Stimulated activated CD8-positive, alpha-beta memory T cell treated with anti-CD3 and anti-CD28 coated beads, Interleukin-4, amount 100 ng/mL, for 1 hour (primary cell): ENCODE measurements at places on chromosomes 3 and 15.

- no peak for DNase-seq
Measured at GRCh38 chr15:32849769-32850668, 132.2 kb downstream of the GREM1 start.

DNA sequence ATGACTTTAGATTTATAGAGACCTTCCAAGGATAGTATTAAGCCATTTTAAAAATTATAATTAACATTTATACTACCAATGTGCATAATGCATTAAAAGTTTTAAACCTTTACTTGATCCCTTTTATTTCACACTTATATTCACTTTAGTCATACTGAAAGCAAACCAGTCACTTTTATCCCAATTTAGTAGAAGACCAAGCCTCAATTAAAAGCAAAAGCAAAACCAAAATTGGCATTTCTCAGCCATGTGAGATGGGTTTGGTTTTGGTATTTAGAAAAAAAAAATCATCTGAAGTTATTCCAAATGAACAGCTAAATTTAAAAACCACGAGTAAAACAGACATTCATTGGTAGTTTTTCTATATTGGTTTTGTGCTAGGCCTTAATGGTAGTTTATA, 249.4 kb downstream of the LPP start:
- DNase-seq = no peak

DNA sequence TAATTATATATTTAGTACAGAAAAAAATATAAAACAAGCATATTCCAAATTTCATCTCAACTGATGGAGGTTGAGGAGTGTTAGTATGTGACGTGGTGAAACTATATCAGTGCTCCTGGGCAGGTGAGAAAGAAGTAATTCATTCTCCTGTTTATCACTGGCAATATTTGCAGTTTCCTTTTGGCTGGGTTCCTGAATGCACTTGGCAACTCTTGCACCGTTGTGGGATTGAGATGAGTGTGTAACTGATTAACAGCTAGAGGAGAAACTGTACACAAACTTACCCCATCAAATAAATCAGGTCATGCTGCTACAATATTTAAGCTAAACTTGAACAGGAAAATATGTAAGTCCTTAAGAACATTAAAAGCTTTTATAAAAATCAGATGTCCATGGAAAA, 2.1 kb upstream of the ATP13A4 start:
- DNase-seq = no peak

DNA sequence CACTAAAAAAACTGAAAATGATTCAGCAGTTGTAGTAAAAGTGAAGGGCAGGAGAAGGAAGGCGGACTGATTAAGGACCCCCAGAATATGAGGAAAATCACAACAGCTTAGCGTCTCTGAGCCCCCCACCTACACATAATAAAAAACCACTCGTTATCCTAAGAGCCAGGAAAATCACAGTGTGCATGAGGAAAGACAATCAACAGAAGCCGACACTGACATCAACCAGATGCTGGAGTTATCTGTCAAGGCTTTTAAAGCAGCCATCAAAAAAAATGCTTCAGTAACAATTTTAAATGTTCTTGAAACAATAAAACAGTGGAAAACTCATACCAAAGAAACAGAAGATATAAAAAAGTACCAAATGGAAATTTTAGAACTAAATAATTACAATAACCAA, 9.7 kb upstream of the CXCR6 start:
- DNase-seq = no peak

DNA sequence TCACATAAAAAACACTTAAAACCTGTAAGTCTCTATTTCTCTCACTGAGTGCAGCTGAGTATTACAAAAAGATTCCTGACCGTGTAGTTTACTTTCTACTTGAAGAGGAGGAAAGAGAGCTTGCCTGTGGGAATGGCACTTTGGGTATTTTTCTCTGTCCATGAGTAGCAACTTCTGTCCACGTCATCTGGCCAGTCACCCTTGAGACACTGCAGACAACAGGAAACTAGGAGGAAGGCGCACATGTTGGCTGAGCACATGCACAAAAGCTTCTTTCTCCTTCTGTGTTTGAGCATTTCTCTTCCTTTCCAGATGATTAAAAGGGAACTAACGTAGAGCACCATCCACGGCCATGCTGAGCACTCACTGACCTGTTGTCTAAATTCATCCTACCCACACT, 19.7 kb downstream of the STARD5 start:
- DNase-seq = no peak

DNA sequence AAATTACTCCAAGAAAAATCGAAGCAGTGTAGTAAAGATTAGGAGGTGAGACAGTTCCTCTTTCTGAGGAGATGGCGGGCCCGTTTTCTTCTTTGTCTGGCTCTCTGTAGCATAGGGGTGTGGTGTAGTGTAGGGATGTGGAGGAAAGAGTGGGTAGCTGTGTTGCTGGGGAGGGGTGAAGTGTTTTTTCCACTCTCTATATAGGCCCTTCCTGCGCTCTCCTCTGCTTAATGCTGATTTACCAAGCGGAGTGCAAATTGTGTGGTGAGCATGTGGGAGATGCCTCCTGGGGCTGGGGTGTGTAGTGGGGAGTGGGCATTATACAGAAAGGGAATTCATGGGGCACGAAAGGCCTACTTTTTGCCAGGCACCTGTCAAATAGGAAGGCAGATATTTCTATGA, 94.9 kb downstream of the ST6GAL1 start:
- peak; percentile 35 for DNase-seq

DNA sequence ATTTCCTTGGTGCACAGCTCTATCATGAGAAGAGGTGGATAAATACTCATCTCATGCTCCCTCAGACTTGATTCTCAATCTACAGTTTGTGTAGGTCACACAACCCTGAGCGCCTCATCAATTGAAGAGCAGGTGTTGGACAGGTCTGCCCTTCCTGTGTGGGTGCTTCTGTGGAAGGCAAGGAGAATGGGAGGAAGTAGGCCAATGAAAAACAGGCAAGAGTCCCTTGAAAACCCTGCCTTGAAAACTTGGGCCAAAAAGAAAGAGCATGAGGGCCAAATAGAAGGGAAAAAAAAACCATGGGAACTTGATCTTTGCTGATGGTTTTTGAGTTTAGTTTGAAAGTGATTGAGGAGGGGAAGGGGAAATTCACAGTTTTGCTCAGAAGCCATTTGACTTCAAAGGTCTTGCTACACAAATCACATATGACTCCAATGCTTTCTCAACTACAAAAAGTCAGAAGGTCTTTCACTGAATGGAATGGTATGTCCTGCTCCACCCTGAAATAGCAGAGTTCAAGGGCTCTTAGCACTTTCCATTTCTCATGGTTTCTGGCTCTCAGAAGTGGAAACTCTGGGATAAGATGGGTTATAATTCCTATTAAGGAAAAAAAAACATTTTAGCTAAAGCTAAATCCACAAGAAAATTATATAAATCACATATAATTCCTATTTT, 37.2 kb upstream of the TM4SF1 start:
- no peak for DNase-seq

DNA sequence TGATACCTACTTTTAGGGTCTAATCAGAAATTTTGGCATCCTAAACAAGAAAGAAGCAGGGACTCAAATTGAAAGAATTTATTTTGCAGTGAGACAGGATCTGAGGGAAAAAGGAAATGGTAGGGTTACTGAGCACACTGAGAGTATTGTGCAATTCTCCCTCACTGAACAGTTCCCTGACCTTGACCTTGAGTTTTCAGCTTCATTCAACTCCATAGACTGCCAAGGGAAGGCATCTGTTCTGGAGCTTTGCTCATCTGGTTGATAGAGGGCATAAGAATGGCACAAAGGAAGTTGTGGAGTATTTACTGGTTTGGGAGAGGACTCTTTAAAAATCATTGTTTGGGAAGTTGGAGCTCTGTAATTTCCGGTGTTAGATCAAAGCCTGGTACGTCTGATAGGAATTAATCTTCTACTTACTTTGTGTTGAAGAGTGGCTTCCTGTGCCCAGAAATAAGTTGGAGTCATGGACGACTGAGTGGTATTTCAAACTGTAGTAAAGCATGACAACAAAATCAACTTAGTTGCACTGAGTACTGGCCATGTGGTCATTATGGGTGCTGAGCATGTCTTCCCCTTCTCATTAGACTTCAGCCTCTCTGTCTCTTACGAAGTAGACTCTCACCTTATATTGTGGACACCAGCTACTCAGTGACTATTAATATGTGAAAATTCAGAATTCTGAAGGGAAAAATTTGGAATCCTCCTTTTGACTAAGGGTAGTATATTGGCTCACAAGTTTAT, 40.8 kb downstream of the CLDN1 start:
- DNase-seq = no peak

DNA sequence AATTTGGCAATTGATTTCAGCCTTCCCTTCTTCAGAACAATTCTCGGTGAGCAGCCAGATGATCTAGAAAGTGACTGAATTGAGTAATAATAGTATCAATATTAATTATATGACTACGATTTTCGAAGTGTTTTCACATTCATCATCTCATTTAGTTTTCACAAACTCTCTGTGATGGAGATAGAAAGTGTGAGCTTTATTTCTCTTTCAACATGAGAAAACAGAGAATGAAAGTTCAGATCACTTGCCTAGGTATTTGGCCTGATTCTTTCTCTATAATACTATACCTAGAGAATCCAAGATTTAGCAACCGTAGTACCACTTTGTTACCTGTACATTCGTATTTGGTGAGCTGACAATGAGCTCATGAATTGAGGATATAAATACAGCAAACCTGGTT, 739.2 kb upstream of the NR2F2 start:
- DNase-seq = no peak

DNA sequence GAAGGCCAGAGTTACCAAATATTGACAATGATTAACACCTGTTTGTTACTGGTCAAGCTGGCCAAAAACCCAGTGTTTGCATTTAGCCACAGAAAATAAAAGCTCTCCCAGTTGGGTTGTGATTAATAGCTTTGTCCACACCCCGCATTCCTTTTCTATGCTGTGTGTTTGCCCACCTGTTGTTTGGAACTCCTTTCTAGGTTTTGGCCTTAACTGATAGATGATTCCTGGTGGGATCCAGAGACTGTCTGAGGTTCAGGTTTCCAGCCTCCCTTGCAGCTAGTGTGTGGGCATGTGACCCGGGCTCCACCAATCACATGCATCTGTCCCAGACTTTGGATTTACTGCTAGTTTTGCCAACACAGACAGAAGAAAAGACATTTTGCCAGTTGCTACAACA, 83.8 kb downstream of the PTPRG start:
- no peak for DNase-seq

GRCh38 chr3:151912028-151912427, 38.6 kb downstream of the SUCNR1 start:
- no peak for DNase-seq

GRCh38 chr15:65824031-65824743, 32.1 kb upstream of the DENND4A start:
- no peak for DNase-seq

DNA sequence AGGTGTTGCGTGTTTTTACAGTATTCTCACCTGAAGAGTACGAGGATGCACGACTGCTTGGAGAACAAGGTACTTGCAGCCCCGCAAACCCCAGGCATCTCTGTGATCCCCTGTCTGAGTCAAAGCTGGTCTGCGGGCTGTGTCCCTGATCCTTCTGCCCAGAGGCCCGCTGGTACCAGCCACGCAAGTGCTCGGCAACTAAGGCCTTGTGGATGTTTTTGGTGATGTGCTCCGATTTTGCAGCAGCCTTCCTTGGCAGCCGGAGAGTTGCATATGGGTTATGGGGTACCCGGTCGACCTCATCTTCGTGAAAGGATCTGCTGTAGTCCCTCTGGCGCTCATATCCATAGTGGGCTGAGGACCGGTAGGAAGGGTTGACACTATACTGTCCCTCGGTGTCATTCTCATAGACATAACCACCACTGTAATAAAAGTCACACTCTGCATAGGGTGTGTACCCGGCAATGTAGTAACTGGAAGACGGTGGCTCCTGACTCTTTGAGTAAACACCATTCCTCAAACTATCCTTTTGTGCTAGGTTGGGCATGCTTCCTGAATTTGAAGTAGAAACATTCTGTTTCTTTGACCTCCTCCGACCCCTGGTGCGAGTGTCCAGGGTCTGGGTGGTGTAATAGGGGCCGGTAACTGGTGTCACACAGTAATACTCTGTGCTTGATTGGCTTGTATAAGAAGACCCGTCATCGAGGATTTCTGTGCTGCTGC, 58.6 kb upstream of the LMOD3 start:
- DNase-seq = no peak

DNA sequence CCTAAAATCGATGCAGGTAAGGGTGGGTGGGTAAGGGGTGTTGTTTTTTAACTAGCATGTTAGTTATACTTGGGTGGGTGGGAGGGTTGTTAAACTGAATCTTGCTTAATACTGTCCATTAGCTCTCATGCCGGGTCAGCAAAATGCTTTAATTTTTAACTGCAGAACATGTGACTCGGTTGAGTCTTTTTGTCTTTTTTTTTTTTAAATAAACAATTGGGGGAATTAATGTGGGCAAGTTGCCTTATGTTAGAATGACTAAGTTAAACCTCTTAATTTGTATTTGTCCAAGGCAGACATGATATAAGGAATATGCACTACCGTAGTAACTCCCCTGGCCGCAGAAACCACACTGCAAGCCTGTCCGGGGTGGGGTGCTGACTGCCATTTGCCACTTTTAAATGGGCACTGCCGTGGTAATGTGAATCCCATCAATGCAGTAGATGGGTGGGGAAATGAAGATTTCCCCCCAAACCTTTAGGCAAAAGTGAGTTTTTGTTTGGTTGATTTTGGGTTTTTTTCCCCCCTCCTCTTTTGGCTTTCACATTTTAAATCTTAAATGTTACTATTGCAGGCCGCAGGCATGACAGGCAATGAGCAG, 54.3 kb upstream of the CCR4 start:
- DNase-seq = no peak

DNA sequence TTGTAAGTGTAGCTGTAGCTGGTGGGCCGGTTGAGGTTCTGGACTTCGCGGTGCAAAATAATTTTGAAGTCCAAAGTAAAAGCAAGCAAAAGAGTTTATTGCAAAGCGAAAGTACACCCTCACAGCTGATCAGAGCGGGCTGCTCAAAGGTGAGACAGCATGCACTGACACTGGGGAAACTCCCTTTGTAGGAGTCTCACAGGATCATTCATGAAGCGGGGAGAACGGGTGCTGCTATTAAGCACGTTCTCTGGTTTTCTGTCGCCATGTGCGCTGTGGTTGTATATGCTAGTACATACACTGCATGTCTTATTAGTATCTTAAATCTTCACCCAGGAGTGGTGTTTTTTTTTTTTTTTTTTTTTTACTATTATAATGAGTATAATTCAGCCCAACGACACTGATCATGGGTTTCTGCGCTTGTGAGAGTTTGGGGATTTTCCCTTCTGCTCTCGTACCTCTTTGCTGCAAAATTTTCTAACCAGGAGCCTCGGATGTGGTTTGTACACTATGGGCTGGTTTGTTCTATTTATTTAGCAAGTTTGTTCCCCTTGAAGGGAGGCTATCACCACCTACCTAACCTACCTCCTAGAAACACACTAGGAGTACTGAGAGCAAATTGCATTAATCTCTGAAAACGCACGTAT, 1.4 kb upstream of the AP4E1 start:
- DNase-seq = peak; percentile 32

- no peak for DNase-seq
Measured at GRCh38 chr3:185200639-185201038, 47.8 kb upstream of the C3orf70 start.

- no peak for DNase-seq
Measured at GRCh38 chr15:92205255-92205739, 188.4 kb upstream of the ST8SIA2 start.

- no peak for DNase-seq
Measured at GRCh38 chr3:160157321-160157720, 67.9 kb upstream of the C3orf80 start.
